ENCODE measurements at places on chromosomes 2 and 18. TPM values are rescaled to one million over a fixed set of nuclear protein-coding genes. Genes with fewer than 3 reads are reported as not detected.

- peak; percentile 50 for DNase-seq
Measured at GRCh38 chr2:151238527-151239487, 22.9 kb downstream of the RBM43 start.

GAREM2 gene
- polyA plus RNA-seq, result 6.7 TPM

USP34 gene
- polyA plus RNA-seq, result 150 TPM

DNA sequence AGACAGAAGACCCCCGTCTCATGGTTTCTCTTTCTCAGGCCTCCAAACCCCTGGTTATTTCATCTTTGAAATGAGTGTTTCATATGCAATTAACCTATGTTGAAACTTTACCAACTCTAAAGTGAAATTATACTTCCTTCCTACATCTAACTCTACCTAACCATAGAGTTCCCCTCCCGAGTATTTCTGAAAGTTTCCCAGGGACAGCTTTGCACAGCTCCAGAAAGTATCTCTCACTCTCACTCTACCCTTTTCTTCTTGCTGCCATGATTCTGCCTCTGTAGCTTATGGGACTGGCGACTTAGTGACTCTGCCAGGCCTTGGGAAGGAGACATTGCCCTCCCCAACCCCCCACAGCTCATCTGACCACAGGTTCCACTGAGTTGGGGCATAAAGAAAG, 107.9 kb downstream of the B3GNT2 start:
- no peak for DNase-seq

DNA sequence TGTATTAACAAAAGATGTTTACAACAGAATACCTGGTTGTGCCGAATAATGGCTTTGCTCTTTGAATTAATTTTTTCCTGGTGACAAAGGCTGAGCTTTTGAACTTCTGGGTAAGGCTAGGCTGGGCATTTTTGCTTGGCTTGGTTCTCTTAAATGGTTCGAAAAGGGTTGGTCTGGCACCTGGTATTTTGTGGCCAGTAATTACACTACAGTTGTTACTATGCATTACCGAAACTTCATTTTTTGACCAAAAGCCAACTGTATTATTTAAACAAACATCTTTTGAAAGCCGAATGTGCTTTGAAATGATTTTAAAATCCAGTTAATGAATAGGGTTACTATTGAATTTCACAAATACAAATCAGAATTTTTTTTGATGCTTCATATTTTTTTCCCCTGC, 19.4 kb upstream of the NFE2L2 start:
- no peak for DNase-seq

GRCh38 chr18:77065221-77065981, 67.2 kb downstream of the MBP start:
- no peak for DNase-seq

GRCh38 chr2:177921726-177922125, 150.9 kb downstream of the PDE11A start:
- no peak for DNase-seq

DNA sequence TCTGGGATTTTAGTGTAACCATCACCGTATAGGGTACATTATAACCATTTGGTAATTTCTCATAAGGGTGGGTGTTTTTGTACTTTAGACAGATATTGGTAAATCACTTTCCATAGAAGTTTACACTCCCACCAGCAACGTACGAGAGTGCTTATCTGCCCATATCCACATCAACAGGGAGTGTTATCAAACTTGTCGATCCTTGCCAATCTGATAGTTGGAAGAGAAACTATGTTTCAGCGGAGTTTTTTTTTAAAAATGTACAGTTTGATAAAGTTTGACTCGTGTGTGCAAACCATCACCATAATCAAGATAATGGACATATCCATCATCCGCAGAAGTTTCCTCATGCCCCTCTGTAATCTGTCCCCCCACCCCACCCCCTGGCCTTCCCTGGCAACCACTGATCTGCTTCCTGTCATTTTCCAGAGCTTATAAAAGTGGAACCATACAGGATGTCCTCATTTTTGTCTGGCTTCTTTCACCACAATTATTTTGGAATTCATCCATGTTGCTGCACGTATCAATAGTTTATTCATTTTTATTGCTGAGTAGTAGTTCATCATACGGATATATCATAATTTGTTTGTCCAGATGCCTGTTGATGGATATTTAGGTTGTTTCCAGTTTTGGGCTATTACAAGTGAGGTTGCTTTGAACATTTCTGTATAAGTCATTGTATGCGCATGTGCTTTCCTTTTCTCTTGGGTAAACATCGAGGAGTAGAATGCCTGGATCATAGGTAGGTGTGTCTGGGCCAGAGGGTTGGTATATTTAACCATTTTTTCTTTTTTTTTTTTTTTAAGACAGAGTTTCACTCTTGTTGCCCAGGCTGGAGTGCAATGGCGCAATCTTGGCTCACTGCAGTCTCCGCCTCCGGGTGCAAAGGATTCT, 18.6 kb downstream of the GLI2 start:
- no peak for DNase-seq

DNA sequence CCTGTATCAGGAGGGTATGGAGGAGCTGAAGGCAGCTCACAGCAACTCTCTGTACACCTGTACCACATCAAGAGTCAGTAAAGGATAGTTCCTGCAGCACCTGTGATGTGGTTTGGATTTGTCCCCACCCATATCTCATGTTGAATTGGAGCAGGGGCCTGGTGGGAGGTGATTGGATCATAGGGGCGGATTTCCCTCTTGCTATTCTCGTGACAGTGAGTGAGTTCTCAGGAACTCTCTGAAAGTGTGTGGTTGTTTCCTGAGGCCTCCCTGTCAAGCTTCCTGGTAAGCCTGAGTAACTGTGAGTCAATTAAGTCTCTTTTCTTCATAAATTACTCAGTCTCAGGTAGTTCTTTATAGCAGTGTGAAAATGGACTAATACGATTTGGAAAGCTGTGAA, 28.9 kb downstream of the OSBPL1A start:
- DNase-seq, result no peak

DNA sequence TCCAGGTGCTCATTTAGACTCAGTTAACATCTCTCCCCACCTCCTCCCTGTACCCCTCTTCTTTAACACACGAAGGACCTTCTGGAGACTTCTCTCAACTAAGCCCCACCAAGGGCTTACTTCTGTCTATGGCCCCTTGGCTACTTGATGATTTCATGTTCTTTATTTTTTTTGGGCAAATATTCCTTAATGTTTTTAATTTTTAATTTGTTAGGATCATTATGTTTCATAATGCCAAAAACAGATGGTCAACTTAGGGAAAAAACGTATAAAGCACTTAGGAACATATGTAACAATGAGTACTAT, 25.9 kb downstream of the IL37 start:
- no peak for DNase-seq

- peak; percentile 20 for DNase-seq
Measured at GRCh38 chr2:199315299-199316179, 142.2 kb downstream of the SATB2 start.

GRCh38 chr2:20429528-20429927, 17.3 kb upstream of the RHOB start:
- no peak for DNase-seq

- DNase-seq, result no peak
Measured at GRCh38 chr2:24456599-24457556, 34.2 kb upstream of the NCOA1 start.

GRCh38 chr2:120670371-120670770, 65.3 kb upstream of the GLI2 start:
- no peak for DNase-seq

GRCh38 chr18:5451871-5452270, 91.9 kb downstream of the EPB41L3 start:
- DNase-seq, result no peak

DNAJC5G gene
- 0.75 TPM for polyA plus RNA-seq

RAB31 gene
- 27.3 TPM for polyA plus RNA-seq

APCDD1 gene
- polyA plus RNA-seq, result 142 TPM

DNA sequence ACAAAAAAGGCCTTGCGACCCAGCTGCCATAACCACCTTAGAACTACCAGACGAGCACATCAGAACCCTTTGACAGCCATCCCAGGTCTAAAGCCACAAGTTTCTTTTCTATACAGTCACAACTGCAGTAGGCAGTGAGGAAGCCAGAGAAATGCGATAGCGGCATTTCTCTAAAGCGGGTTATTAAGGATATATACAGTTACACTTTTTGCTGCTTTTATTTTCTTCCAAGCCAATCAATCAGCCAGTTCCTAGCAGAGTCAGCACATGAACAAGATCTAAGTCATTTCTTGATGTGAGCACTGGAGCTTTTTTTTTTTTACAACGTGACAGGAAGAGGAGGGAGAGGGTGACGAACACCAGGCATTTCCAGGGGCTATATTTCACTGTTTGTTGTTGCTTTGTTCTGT, 48.8 kb downstream of the FEZ2 start:
- DNase-seq, result no peak

- no peak for DNase-seq
Measured at GRCh38 chr18:74068296-74068695, 79.3 kb downstream of the FBXO15 start.
